ENCODE measurements at places on chromosomes 12 and 14.

- peak; percentile 49 for DNase-seq
These were observed 1.5 kb upstream of the TM7SF3 start for GRCh38 chr12:27015730-27016076.

GRCh38 chr12:4954621-4955354 lies 45.1 kb downstream of the KCNA1 start:
- DNase-seq: no peak

GRCh38 chr14:31084385-31084784 lies 58.2 kb upstream of the STRN3 start:
- no peak for DNase-seq

- DNase-seq: no peak
These were observed 35.5 kb downstream of the GPHB5 start for GRCh38 chr14:63282997-63283883.

DNA sequence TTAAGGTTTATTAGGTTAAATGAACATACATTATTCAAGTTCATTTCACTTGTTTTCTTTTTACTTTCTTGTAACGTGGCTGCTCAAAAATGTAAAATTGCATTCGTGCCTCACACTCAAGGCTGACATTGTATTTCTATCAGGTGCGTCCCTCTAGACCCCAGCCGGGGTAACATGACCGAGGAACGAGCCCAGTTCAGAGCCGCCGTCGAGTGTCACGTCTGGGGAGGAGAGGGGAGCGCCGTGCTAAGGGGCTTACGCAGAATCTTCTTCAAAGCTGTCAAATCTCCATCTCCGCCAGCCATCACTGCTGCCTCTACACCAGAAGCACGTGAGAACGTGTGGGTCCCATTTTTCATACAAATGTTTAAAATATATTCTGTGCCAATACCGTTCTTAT lies 170.6 kb downstream of the RIMBP2 start:
- no peak for DNase-seq

DNA sequence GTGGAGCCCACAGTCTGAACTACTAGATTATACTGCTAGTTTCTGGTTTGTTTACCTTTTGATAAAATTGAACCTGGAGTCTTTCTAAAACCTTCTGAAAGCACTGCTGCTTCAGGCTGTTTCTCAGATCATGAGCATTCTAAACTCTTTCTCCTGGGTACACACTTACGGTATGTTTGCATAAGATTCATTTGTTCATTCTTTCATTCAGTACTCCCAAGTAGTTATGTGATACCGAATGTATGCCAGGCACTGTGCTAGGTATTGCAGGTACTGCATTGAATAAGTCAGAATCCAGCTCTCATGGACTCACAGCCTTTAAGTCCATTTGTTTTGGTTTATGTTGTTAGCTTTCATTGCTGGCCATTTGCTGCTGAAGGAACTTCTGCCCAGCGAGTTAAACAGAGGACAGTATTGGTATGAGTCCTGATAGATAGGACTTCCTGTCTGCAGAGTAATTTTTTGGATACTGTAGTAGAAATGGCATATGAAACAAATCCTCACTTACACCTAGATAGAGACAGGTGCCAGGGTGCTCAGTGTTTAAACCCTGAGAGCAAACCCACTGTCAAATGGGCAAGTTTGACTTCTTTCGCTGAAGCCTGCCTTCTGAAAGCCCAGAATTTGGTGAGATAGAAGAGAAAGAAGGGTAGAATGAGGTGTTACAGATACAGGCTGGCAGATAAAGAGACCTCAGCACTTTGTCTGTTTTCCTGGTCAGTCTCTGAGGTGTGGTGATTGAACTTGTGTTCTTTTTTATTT lies 2.1 kb downstream of the SUSD6 start:
- no peak for DNase-seq

DNA sequence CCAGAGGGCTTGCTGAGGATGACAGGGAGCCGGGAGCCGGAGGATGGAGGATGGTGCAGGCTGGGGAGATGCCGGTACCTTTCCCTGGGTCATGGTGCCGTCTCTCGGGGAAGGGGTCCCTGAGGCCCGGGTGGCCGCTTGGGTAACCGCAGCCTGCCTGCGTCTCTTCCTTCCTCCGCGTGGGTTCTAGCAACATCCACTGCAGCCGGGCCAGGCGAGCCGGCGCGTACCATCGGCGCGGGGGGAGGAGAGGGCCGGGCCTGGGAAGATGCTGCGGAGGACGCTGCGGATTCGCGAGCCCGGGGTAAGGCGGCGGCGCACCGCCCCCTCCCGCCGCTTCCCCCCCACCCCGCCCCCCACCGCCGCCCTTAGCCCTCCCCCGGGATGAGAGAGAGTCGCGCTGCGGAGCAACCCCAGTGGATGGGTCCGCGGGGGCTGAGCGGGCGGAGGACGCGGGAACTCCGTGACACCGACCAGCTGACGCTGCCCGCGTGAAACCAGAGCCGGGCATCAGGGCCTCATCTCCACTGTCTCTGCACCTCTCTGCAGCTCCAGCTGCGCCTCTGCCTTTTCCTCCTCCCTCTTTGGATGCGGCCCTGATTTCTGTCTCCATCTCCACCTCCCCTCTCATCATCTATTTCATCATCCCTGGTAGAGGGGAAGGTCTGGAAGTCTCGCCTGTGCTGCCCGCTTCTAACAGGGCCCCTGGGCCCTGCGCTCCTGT lies at the start of gene FAIM2:
FAIM2 (minus strand) TSS at position 201 of the 724 bp plus-strand sequence; CDS start at position 93, 108 bp downstream.
- peak; percentile 20 for DNase-seq

DNA sequence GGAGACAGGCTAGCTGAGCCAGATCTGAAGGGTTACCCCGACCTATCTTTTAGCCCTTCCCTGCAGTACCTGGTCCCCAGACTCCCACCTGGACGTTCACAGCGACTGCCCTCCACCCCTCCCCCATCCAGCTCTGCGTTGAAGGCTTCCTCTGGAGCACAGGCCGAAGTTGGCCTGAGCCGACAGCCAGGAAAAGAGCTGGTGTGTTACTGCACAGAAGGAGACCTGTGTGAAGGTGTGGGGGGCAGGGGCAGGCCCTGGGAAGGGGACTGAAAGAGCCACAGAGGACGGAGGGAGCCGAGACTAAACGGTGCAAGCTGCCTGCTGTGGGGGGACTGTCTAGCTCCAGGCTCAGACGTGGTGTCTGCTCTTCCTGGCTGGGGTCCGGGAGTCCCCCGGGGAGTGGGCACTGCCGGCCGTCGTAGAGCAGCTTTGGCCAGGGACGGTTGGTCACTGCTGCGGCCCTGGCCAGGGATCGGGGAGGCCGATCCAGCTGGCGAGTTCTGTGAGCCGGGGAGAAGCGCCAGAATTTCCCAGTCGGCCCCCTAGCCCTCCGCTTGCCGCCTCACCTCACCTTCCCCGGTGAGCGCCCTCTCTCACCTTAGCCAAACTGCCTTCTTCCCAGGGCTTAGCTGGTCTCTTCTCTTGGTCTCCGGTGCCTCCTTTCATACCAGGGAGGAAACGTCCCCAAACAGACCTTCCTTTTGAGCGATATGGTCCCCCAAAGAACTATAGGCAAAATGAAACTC lies 899 bp upstream of the COL2A1 start:
- DNase-seq: no peak

GRCh38 chr12:112005419-112006395 lies 7.3 kb downstream of the TMEM116 start:
- DNase-seq: no peak

DNA sequence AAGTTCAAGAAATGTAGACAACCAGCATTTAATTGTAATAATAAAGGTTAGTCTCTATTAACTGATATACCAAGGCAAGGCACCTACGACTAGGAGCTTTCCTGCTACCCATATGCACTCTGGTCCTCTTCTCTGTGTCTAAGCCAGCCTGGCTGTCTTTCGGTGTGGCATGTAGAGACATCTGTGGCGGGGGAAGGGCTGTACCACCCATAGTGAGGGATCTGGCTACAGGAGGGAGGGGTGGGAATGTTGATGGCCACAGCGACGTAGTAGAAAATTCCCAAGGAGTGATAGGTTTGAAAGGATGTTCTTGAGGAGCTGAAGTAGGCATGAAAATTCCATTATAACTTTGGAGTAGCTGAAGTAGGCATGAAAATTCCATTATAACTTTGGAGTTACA lies 344.2 kb downstream of the ATP23 start:
- no peak for DNase-seq

DNA sequence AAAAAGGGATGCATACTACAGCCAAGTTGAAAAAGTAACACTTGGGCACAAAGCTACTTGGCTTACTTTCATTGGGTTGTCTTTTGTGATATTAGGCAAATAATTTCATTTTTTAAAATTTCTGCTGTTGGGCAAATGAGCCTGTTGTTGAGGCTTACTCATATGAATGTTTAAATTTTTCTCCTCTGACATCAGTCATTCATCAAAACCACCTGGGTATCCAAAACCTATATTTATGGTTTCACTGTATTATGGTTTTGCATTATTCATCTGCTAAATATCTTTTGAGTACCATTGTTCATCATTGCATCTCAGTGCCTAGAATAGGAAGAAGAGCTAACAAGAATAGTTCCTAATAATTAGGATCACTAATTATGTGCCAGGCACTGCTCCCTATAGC lies 28.1 kb downstream of the DYRK2 start:
- DNase-seq: no peak

DNA sequence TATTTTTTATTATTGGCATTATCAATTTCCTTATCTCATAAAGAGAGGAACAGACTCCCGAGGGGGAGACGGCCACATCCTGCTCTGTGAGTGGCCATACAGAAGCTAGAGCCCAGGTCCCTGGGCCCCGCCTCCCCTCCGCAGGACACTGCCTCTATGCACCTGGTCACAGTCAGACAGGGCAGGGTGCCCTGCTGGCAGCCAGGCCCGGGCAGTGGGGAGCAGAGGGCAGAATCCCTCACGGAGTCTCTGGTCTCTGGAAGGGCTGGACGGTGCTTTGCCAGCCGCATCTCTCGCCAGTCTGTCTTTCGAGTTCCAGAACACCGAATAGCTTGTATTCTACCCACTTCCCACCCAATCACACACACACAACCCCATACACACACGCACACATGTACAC lies 16.4 kb upstream of the CACNA2D4 start:
- no peak for DNase-seq

DNA sequence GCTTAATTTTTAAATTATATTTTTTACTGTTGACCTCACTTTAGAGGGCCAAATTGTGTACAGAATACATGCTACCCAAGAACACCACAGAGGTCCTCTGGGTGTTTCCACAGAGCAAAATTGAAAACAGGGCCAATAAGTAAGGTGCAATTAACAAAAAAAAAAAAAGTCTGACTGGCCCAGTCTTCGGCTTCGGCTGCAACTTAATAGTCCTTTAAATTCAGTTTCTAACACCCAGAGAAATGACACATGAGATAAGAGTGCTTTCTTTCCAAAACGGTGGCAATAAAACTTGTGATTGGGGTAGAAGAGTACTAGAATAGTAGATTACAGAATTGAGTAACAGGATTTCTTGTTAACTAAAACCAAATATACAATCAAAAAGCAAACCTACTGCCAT lies 81.3 kb downstream of the MED13L start:
- DNase-seq: no peak

GRCh38 chr14:62053188-62053587 lies 291.0 kb downstream of the SNAPC1 start:
- DNase-seq: no peak

DNA sequence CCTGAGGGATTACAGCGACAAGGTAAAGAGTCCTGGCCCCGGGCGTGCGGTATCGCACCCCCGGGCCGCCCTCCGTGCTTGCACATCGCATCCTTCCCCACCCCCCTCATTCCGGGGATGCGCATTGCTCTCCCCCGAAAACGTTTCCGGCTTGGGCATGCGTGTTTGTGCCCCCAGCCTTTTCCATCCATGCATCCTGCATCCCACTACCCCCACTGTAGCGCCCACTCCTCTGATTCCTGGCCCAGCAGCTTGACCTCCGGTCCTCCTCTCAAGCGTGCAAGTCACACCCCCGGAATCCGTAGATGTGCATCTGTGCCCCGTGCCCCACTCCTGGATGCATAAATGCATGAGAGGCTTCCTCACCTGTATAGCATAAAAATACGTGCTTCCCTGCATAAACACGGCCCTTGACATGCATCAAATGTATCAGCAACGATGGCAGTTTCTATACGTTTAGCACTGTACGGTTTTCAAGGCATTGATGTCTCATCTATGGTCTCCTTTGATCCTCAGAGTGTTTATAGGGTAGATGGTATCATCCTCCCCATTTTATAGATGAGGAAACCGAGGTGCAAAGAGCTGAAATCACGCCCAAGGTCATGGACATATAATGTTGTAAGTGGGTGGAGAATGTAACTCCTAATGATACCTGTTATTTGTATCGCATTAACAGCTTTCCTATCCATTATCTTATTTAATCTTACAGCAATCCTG lies 484 bp downstream of the RIC8B start:
- DNase-seq: peak; percentile 9

DNA sequence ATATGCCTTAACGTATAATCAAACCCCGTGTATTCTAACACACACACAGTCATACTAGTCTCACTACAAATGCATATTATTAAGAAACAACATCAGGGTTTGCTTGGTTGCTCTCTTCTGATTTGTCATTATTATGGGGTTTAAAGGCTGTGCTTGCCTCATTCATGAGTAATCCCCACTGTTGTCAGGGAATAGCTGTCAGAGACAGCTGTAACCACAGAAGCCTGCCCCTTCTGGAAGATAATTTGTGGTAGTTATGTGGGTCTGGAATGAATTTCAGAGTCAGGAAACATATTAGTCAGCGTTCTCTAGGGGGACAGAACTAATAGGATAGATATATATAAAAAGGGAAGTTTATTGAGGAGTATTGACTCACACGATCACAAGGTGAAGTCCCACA lies 456.9 kb upstream of the TMEM132C start:
- DNase-seq: no peak

DNA sequence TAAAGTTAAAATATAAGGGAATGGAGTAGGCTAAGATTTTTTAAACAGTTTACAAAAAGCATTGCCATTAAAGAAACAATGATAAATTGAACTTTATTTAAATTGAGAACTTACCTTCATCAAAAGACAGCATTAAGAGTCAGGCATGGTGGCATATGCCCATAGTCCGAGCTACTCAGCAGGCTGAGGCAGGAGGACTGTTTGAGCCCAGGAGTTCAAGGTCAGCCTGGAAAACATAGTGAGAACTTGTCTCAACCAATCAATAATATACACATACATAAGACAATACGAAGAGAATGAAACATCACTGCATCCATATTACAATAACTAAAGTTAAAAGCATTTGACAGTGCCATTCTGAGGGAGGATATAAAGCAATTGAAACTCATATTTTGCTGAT lies 97.6 kb downstream of the FOXA1 start:
- DNase-seq: no peak

DNA sequence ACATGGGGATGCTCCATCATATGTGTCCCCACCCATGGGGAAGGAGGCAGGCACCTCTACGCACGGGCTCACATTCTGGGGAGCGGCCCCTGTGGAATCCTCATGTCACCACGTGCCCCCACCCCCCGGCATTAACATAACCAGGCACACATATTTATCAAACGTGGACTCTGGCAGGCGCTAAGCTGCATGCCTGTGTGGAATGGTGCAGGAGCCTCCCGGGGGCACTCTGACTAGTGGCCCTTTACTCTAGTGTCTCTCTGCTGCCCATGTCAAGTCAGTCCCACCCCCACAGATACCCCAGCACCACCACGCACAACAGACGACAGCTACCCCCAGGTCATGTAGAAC lies 66.1 kb downstream of the CCDC88C start:
- no peak for DNase-seq

Measured in CD4-positive, alpha-beta T cell treated with Interleukin-4 for 4 hours (primary cell).